Common myeloid progenitor, CD34-positive (primary cell): ENCODE measurements at places on chromosomes 7 and 10.

- DNase-seq: no peak
Observed at GRCh38 chr10:58516671-58517070, 4.0 kb downstream of the BICC1 start.

GRCh38 chr10:93403152-93404047 is 78.7 kb downstream of the MYOF start:
- DNase-seq: no peak

DNA sequence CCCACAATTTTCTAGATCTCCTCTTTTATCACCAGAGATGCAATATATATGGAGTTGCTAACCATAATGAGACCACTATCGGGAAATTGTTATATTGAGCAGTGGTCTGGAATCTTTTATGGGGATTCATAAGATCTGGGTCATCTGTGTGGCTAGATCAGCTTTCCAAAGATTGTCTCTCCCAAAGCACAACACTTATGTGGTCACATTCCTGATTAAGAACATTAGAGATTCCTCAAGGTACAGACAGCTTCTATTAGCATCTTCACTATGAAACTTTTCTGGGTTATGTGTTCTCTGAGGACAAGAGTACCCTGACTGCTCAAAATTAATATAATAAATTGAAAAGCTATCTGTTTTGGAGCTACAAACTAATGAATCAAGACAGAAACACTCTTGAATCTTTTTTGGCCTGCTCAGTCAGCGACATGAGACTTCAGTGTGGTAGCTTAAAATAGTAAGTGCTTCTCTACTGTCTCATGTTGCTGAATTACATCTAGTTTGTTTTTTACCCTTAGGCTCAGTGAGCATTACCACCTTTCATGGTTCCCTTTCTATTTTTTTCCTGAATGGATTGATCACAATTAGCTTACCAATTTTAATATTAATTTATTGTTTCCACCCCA is 42.6 kb upstream of the STRIP2 start:
- no peak for DNase-seq

- DNase-seq: peak; percentile 51
Observed at GRCh38 chr7:156892081-156892800, 742 bp downstream of the LMBR1 start.

DNA sequence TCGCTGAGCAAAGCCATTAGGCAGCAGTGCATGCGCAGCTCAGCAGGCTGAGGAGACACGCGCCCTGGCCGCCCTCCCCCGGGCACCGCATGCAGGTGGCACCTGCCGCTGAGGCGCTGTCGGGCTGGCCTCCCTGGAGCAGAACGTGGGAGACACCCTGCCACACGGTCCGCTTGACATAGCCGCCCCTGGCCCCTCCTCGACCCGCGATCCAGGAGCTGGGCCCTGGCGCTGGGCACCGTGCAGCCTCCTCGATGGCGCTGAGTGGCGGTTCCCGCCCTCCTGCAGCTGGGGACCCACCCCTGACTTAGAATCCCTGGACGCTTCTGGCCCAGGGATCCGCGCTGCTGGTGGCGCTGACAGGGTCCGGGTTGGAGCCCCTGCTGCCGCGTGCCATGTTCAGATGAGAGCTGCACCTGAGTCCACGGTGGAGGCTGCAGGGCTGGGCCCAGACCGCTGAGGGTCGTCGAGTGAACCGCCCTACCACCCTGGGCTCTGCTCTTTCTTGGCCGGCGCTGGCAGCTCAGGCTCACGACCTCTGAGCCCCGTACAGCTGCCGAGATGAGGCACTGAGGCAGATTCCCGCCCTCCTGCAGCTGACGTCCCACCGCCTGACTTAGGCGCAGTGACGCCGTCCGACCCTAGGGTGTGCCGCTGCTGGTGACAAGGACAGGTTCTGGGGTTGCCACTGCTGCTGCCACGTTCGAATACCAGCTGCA is 116.8 kb downstream of the OR13A1 start:
- DNase-seq: no peak

DNA sequence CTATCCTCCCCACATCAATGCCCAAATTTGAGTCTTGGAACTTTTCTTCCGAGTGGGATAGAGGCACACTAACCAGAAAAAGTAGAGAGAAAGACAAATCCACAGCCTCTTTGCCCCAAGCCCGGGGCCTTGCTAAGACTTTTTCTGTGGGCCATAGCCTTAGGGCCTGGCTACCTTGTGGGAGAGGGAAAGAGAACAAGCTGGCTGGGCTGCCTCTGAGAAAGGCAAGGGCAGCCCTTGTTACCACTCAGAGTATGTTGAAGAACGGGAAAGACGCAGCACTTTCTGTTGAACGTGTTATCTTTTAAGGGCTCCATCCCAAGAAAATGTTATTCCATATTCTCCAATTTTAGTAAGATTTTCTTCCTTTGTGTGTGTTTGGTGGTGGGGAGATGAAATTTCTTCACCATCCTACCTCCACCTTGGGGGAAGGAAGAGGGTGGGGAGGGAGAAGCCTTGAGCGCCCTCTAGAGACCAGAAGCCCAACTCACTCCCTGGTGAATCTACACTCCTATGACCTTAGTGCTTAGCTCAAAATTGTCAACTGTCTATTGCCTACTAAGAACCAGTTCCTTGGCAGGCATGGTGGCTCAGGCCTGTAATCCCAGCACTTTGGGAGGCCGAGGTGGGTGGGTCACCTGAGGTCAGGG is 3.9 kb upstream of the NRF1 start:
- peak; percentile 68 for DNase-seq

DNA sequence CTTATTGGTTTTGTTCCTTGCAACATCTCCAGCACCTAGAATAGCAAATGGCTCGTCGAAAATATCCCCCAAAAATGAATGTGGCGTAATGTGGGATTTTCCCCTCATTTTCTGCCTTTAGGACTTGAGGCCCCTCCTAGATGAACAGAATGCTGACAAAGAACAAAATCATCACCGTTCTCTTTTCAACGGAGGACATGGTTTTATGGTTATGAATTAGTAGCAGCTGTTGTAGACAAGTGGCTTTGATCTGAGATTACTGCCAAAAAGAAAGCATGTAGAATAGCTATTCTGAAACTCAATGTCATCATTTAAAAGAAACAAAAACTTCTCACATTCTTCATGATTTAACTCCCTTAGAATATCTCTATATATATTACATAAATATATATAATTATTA is 17.2 kb upstream of the CALN1 start:
- DNase-seq: no peak

DNA sequence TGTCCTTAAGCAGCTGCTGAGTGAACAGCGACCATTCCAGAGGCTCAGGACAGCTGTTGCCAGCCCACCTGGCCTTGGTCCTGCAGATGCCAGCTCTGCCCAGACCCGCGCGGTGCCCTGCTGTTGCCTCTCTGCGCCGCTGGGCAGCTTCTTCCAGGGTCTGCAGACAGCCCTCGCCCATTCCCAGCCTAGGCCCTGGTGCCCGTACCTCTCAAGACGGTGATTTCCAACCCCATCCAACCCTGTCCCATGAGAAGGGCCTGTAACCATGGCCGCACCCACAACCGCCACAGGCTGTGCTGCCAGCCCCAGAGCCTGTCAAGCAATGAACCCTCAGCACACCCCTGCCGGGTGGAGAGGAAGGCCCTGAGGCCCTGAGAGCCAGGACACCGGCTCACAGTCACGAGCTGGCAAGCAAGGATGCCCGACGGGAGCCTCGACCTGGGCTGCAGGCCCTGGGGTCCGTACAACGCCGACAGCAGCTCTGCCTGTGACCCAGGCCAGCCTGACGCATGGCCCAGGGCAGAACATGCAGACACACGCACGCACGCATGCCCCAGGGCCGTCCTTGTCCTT is 231.9 kb downstream of the MAD1L1 start:
- no peak for DNase-seq

DNA sequence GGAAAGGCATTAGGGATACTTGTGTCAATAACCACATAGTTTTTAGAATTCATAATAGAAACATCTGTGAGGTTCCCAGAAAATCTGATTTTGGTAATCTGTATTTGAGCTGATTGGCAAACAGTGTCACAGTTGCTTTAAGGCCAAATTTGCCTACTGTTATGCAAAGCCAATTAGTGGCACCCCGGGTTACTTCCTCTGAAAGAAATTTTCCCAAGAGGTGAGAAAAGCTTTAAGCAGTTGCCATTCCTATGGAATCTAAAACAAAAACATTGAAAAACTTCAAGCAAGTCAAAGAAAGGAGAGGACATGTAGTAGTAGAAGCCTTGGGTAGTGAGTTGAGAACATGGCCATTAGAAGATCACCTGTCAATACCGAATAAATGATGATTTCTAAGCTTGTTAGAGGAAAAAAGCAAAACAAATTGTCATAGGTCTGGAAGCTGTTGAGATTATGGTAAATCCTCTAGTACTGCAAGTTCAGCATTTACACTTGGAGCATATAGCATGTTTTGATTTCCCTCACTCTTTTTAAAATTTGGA is 176.8 kb downstream of the TWIST1 start:
- no peak for DNase-seq

GRCh38 chr7:100893910-100894721 is 1.6 kb downstream of the ACHE start:
- no peak for DNase-seq

GRCh38 chr7:70494225-70495032 is 637.5 kb upstream of the GALNT17 start:
- DNase-seq: no peak

GRCh38 chr10:29804025-29804852 is 169.5 kb upstream of the SVIL start:
- peak; percentile 58 for DNase-seq

DNA sequence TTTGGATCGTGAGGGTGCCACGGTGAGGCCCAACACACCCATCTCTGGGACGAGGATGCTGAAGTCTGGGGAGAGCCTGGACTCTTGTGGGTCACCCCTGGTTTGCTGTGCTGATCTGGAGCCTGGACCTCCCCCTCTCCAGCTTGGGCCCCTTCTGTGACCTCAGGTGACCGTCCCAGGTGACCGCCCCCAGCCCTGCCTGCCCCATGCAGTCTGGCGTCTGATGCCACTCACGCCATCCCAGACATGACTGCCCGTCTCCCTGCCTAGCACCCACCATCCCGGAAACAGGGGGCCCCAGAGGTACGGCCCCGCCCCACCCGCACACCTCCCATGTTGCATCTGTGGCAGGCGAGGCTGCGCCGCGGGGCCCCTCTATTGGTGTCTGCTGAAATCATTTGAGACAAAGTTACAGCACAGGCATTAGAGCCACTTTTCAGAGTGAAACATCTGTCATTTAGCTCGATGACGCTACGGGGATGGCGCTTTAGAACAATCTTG is 21.1 kb downstream of the UNCX start:
- no peak for DNase-seq

DNA sequence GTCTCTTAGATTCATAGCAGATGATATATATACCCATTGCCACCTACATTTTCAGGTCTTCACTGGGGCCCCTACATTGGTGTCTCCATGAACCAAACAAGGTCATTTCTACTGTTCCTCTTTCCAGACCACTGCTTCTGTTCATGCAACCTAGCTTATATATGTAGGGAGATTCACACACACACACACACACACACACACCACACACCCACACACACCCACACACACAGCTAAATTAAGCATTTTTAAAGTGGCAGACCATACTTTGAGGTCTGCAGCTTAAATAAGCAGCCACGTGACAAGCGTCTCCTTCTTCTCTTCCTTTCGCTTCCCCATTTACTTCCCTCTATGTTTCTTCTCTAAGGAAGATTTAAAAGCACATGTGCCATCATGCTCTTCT is 70.0 kb upstream of the CC2D2B start:
- no peak for DNase-seq

DNA sequence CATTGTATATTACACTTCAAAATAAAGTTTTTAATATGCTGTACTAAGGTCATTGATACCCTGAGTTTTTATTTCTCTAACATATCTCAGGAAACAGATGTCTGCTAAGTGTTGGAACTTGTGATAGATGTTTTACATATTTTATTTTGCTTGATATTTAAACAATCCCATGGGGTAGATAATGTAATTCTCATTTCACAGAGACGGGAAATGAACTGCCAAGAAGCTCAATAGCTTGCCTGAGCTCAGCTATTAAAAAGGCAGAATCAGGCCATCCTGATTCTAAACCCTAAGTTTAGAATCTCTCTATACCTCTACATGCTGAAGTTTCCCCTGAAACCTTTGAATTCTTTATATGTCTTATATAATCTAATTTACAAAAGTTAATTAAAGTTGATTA is 126.3 kb downstream of the LRRC18 start:
- no peak for DNase-seq

GRCh38 chr7:98870807-98871491 is 1.1 kb upstream of the TMEM130 start:
- DNase-seq: no peak

DNA sequence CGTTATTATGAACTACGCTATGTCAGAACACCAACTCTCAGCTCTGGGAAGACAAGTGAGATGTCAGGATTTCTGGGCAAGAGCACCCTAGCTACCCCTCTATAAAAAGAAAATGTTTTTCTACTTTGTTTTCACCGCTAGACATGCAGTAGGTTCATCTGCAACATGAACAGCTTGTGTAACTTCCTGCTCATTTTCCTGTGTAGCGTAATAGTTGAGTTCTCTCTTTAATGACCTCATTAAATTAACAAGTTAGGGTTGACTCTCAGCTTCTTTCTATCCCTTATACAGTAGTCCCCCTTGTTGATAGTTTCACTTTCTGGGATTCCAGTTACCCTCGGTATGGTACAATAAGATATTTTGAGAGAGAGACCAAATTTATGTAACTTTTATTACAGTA is 329.4 kb upstream of the ZNF32 start:
- peak; percentile 36 for DNase-seq

DNA sequence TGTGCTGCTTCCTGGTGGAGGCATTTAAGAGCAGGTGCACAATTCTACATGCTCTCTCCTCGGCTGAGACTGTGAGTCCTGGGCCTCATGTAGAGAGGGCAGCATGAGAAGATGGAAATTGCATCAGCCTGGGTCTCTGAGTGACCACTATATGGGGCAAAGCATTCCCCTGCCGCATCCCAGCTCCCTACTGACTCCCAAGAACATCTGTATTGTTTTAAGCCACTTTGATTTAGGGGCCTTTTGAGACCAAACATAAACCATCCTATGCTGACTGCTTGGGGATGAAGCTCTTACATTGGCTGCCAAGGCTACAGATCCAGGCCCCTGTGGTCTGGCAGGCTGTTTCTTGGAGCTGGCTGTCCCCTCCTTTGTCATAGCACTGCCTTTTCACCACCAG is 101.3 kb upstream of the TBX20 start:
- no peak for DNase-seq

- no peak for DNase-seq
Observed at GRCh38 chr10:8037941-8038894, 16.3 kb upstream of the GATA3 start.

DNA sequence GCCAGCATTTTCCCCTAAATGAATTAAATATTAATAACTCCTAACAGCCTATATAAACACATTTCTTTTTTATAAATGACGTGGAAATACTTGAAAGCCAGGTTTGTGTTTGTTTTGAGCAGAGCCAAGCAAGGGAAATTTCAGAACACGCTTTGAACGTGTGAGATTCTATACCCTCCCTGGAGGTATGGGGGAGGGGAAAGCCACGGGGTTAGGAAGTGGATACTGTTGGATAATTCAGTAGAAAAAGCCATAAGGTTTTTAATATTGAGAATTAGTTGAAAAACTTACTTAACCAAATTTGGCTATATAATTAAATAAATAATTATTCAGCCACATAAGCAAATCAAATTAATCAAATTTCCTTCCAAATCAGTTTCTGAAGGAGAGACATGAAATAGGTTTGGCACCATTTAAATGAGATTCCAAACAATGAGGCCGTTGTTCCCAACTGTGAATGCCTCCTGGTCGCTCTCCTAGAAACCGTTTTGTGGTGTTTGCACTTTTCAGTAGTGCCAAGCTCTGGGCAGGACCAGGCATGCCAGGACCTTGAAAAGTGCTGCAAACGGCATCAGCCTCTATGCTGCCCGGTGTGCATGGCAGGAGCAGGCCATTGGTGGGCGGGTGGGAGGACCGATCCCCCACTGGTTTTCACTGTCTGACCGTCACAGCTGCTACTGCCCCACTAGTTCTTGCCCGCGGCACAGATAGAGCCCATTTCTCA is 88.1 kb downstream of the SEPTIN14 start:
- no peak for DNase-seq
